NCI-H226 (cell line): ENCODE measurements at places on chromosomes 12 and 14.

DNA sequence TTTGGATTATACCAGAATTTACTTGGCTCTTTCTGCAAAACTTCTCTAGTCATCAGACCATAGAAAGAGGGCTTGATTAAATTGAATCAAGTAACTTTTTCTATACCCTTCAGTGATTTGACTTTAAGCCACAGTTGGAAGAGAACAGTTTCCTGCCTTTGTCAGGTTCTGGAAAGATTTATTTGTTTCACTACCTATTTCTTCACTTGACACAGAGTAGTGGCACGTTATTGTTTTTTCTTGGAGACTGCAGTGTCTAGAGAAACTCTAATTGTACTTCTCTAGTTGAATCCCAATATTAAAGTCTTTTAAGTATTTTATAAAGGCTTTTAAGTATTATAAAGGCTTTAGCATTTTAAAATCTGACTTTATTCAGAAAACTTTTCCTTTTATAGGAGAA is 138.1 kb downstream of the TMEM117 start:
- no peak for DNase-seq

GRCh38 chr12:71438670-71439361 is 782 bp upstream of the LGR5 start:
- no peak for DNase-seq

DNA sequence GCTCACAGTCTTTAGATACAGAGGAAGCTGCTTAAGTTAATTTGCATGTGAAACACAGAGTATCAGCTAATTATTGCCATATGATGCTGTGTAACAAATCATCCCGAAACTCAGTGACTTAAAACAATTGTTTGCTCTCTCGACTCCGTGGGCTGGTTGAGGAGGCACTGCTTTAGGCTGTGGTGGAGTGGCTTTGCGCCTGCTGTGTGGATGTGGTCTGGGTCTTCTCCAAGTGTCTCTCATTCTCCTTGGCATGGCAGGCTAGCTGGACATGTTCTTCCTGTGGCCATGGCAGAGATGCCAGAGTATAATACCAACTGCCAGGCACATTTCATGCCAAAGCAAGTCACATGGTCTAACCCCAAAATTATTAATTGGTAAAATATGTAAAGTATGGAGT is 40.9 kb downstream of the PELI2 start:
- no peak for DNase-seq

GRCh38 chr12:90074086-90074485 is 365.4 kb upstream of the ATP2B1 start:
- no peak for DNase-seq

- DNase-seq, result no peak
Measured at GRCh38 chr12:121713257-121713777, 765 bp downstream of the TMEM120B start.

DNA sequence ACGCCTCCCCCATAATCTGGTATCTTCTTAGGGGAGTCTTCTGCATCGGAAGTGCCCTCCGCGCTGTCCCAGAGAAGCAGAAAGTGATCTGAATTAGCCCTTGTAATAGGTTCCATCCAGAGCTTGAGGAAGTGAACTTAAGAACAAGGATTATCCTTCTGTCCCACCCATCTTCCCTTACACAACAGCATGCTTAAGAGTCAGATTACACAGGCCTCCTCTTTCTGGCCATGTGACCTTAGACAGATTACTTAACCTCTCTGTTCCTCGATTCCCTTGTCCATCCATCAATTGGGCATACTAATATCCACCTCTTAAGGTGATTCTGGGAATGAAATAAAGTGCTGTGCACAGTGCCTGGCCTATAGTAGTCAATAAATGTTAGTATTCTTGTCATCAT is 11.4 kb downstream of the CABP1 start:
- DNase-seq, result no peak
